ENCODE measurements at places on chromosomes 12 and 14. TPM values are rescaled to one million over a fixed set of nuclear protein-coding genes. Genes with fewer than 3 reads are reported as not detected.
A peak's percentile ranks its signal among the peaks of the same experiment; 100 is the strongest.

- peak; percentile 16 for DNase-seq
These were observed at the start of gene UNC79 for GRCh38 chr14:93430315-93431035. Gene UNC79, plus strand, starts transcription at chr14:93430939. Its CDS starts 91 bp downstream, at chr14:93431030.

GRCh38 chr12:56029666-56030293, 8.9 kb downstream of the IKZF4 start:
- DNase-seq, result peak; percentile 42

DNA sequence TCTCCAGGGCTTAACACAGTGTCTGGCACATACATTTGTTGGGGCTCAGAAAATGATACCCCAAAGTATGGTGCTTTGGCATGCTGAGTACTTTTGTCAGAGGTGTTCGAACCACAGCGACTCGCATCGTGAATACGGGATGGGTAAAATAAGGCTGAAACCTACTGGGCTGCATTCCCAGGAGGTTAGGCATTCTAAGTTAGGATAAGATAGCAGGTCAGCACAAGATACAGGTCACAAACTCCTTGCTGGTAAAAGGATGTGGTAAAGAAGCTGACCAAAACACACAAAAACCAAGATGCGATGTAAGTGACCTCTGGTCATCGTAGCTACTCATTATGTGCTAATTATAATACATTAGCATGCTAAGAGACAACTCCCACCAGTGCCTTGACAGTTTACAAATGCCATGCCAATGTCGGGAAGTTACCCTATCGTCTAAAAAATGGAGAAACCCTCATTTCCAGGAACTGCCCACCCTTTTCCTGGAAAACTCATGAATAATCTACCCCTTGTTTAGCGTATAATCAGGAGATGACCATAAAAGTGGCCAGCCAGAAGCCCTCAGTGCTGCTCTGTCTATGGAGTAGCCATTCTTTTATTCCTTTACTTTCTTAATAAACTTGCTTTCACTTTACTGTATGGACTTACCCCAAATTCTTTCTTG, 3.3 kb upstream of the AEBP2 start:
- no peak for DNase-seq

DNA sequence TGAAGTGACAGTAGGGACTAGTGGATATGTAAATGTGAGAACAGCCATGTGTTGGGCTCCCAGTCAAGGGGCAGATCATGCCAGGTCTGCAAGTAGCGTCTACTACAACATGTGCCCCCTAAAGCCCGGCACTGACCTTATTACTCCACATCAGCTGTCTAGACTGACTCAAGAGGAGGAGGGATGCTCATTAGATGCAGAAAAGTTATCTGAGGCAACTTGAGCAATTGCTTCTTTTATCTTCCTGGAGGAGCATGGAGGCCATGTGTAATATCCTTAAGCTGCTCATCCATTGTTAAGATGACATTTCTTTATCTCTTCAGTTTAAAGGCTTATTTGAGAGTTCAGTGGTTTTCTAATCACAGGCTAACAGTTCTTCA, 404.7 kb upstream of the FLRT2 start:
- DNase-seq, result no peak

GRCh38 chr12:51275088-51275487, 4.9 kb upstream of the SMAGP start:
- no peak for DNase-seq

GRCh38 chr12:70317781-70318180, 48.3 kb upstream of the KCNMB4 start:
- DNase-seq, result peak; percentile 19

DNA sequence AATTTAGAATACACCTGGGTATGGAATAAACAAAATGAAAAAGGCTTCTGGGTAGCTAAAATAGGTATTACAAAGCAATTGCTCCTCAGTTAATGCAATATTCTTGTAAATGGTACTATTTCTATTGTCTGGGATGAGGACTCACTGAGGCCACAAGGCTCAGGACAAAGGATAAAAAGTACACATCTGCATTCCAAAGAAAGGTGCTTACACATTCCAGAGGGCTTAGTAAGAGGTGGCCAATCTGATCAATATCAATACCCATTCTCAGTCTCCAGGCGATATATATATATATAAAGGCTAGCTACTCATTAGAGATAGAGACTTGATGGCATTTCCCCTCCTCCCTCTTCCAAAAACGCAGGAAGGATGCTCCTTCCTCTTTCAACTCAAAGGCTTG, 43.8 kb downstream of the ATXN7L3B start:
- no peak for DNase-seq

- DNase-seq, result no peak
These were observed 26.7 kb downstream of the GALNT9 start for GRCh38 chr12:132302466-132303358.

GRCh38 chr12:104567832-104568486, 111.2 kb downstream of the CHST11 start:
- DNase-seq, result no peak

- DNase-seq, result no peak
These were observed 3.8 kb downstream of the NR4A1 start for GRCh38 chr12:52054833-52055730.

- DNase-seq, result no peak
These were observed 66.0 kb downstream of the NUAK1 start for GRCh38 chr12:106072751-106073150.

- DNase-seq, result no peak
These were observed 85.3 kb downstream of the FBXW8 start for GRCh38 chr12:116996093-116996492.

GRCh38 chr14:82431031-82431430, 897.4 kb upstream of the SEL1L start:
- no peak for DNase-seq

GRCh38 chr12:113899042-113899560, 67.0 kb downstream of the RBM19 start:
- DNase-seq, result no peak

DNA sequence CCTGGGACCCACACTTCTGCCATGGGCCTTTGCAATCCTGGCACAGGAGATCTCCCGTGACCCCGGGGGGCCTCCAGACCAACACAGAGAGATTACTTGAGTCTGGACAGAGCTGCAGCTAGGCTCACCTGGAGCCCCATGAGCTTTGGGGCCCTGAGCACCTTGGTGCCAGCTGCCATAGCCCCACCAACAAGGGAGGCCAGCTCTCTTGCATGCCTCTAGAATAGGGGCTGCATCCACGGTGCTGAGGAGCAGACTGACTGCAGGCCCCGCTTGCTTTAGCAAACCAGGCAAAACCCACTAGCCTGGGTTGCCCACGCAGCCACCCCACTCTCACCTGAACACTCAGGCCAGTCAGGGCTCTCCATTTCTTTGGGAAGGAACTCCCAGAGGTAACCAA, 3.7 kb upstream of the OR4N2 start:
- no peak for DNase-seq

DNA sequence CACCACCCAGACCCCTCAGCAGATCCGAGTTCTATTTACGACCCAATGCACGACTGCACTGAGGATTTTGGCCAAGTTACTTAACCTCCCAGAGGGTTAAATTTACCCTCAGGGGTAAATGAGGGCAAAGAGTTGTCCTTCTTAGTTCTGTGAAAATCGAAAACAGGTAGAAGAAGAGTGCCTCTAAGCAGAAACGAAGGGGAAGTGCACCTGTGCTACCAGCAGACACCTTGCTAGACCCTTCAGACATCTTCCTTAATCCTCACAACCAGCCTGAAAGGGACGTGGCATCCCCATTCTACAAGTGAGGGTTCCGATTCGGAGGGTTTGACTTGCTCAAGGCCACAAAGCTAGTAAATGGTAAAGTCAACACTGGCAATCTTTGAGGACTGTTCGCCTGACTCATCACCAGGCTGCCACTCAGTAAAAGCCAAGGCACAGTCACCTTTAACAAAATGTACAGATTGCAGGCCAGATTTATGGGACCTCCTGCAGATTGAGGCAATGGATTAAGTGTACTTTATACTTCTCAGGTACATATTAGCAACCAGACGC, 1.6 kb downstream of the GSG1 start:
- no peak for DNase-seq

- DNase-seq, result peak; percentile 28
These were observed 6.5 kb upstream of the GLT8D2 start for GRCh38 chr12:104056419-104056972.

DNA sequence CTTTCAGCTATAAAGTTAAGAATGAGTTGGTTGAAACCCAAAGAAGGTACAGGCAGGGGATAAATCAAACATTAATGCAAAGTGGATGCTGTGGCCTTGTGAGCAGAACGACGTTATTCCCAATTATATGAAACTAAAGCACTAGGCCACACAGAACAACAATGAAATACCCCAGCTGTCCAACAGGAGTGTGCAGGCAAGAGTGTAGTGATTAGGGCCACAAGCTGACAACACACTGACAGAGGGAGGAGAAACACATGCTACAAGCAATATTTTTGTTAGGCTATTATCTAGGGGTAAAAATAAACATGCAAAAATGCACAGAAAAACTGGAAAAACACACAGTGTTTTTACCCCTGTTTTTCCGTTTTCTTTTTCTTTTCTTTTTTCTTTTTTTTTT, 15.0 kb downstream of the MAP3K9 start:
- no peak for DNase-seq

DNA sequence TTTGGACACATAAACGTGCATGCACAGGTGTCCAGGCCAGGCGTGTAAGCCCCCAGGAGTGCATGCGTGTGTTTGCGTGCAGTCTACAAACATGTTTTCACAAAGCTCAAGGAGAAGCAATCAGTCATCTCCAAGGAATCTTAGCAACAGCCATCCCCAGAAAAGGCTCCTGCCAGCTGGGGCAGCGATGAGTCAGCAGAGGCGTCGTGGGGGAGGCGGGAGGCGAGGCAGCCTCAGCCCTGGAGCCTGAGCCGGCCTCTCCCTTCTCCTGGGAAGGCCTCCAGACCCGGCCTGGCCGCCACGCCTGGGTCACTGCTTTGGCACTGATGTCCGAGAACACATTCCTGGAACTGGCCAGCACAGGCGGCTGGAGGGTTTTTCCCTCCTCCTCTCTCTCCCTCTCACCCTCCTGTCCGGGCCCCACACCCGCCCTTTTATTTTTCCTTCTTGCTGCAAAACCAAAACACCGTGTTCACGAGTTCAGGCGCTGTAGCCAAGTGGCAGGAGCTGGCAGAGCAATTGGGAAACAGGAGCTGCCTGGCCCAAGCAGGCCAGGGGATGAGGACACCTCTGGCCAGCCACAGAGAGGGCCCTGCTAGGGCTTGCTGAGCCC, 92.7 kb downstream of the LRRC74A start:
- DNase-seq, result peak; percentile 97

- peak; percentile 13 for DNase-seq
These were observed 32.8 kb upstream of the KLHL42 start for GRCh38 chr12:27747111-27747820.

DNA sequence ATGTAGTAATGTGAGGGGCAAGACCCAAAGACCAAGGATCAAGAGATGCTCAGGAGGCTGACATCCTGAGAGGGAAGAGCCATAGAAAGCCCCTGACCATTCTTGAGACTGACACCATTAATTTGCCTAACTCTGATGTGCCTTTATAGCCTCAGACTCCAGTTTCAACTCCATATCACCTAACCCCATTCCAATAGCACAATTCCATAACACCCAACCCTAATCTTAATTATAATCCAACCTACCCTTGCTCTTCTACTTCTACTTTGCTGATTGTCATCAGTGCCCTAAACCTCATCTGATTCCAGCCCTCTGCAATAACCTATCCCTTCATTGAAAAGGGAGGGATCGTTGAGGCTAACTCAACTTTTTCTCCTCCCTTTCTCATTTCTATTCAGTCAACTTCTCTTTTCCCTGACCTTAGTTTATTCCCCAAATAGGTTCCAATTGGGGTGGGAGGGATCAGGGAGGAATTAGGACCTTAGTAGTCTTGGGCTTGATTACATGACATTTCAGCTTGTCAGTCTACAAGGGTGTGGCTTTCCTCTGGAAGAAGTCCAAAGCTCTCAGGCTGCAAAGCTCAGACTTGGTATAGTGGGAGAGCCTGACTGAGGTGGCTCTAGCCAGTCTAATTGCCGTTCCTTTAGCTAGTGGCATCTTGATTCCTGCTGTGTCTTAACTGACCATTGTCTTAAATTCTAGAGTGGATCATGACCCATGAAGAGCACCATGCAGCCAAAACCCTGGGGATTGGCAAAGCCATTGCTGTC, 3.1 kb downstream of the PFKM start:
- no peak for DNase-seq

- DNase-seq, result no peak
These were observed 97.1 kb downstream of the MYF5 start for GRCh38 chr12:80813820-80814219.

DNA sequence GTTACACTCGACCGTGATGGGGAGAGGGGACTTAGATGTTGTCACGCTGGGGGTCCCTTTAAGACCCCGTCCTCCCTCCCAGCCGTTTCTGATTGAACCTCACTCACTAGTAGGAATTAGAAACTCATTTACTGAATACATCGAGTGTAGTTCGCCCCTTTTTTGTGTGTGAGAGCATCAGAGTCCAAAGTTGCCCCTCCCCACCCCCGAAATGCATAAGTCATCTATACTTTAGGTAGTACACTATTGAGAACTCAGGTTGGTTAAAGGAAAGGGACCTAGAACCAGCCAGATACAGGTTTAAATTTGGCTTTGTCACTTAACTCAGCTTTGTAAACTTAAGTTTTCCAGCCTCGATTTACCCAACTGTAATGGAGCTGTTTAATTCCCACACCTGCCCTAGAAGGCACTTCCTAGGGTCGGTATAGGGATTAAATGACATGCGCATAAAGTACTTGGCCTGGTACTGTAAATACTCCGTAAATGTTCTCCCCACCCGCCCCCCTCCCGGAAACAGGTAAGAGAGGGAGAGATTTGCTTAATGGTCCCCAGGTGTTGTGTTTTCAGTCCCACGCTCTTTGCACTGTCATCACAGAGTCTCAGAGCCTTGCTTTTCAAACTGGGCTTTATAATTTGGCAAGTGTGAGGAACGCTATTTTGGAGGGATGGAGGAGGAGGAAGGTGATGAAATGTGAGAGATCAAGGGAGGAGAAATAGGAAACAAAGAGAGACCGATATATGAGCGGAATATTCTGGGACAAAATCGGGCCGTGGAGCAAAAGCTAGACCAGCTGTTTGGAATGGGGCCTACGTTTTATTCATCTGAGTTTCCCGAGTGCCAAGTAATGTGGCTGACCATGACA, 897 bp downstream of the SUDS3 start:
- DNase-seq, result no peak

DNA sequence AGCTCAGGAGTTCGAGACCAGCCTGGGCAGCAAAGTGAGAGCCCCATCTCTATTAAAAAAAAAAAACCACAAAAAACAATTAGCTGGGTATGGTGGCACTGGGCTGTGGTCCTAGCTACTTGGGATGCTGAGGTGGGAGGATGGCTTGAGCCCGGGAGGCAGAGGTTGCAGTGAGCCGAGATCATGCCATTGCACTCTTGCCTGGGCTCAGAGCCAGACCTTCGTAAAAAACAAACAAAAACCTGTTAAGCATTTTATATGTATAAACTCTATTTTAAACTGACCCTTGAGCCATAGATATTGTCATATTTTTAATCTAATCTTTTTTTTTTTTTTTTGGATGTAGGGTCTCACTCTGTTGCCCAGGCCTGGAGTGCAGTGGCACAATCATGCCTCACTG, 35.7 kb downstream of the DNM1L start:
- no peak for DNase-seq

- no peak for DNase-seq
These were observed 156.5 kb downstream of the PRKCH start for GRCh38 chr14:61477712-61478462.

Gene EEF1AKMT3
- 11.6 TPM for total RNA-seq

Gene DLGAP5
- total RNA-seq, result 2.2 TPM

Gene IQSEC3
- total RNA-seq, result 0.46 TPM

Gene TAS2R42
- not detected for total RNA-seq

Gene WIF1
- not detected for total RNA-seq

Gene HOXC10
- total RNA-seq, result not detected

Gene RPGRIP1
- not detected for total RNA-seq

Gene CLEC4D
- total RNA-seq, result not detected

Gene FGD4
- 16.2 TPM for total RNA-seq

Gene NINJ2
- not detected for total RNA-seq

Gene SPTB
- 0.43 TPM for total RNA-seq

Gene KRT6C
- total RNA-seq, result not detected

Gene TAS2R14
- 1.7 TPM for total RNA-seq

Gene DCAF4
- 34.3 TPM for total RNA-seq

All from astrocyte (in vitro differentiated cells and primary cell).